ENCODE measurements at places on chromosomes 11 and 22. TPM values are rescaled to one million over a fixed set of nuclear protein-coding genes. Genes with fewer than 3 reads are reported as not detected.

GRCh38 chr11:129457321-129457720, 81.7 kb downstream of the BARX2 start:
- no peak for DNase-seq

The ARFGAP2 gene
- 38.6 TPM for polyA plus RNA-seq

DNA sequence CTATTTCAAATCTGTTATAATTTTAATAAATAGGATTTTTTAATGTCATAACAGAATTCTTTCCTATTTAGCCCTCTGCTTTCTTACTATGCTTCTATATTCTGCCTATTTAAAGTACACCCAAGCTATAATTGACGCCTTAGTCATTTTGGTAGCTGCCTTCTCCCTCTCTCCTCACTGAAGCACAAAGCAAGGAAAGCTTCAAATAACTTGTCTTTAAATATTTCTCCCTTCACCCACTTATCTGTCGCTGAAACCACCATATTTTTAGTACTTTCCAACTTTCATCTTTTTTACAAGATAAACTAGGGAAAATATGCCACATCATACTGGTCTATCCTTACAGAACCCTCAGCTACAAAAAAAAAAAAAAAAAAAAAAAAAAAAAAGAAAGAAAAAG, 127.9 kb downstream of the ENTHD1 start:
- no peak for DNase-seq

DNA sequence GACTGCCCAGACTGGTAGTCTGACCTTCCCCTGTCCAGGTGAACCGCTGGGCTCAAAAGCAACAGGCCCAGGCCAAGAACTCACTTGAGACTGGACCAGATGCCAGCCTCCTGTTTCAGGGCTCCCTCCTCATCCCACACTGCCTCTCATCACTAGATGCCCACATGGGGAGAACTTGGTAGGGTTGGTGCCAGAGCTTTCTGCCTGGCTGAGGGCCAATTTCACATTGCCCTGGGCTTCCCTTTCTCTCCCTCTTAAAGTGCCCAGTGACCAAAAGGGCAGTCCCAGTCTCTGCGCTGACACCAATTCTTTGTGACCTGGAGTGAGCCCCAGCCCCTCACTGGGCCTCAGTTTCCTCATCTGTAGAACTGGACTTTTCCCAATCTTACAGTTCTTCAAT, 41.7 kb downstream of the C11orf58 start:
- no peak for DNase-seq

DNA sequence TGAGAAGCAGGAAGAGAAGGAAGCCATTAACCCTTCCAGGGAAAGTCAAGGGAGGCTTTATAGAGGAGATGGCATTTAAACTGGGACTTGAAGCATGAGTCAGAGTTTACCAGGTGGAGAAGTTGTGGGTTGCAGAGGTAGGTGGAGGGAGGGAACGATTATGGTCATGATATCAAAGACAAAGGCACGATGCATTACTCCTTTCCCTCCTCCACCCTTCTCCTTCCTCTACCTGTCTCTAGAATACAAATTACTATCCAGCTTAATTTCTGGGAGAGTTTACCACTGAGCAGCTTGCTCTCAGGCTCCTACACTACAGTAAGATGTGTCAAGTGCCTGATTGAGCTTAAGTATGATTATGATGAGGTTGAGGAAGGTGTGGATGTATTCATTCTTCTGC, 151.7 kb downstream of the NELL1 start:
- DNase-seq: no peak
